ENCODE measurements at places on chromosomes 2 and 18.

GRCh38 chr2:235779444-235779896, 285.6 kb downstream of the AGAP1 start:
- DNase-seq = peak; percentile 45

DNA sequence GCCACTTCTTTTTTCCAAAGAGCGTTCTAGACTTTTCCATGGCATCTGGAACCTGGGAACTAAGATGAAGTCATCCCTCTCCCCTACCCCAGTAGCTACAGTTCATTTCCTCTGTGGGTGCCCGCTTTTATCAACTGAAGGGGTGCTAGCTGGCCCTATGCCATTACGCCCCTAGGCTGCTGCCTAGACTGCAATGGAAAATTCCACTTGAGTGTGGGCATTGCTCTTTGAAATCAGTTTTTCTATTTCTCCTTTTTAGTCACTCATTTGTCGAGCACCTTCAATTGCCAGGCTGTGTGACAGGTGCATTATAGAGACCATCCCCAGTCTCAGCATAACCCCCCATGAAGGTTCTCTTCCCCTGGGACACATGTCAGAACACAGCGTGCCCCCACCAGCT, 7.3 kb downstream of the TEX51 start:
- DNase-seq = no peak

DNA sequence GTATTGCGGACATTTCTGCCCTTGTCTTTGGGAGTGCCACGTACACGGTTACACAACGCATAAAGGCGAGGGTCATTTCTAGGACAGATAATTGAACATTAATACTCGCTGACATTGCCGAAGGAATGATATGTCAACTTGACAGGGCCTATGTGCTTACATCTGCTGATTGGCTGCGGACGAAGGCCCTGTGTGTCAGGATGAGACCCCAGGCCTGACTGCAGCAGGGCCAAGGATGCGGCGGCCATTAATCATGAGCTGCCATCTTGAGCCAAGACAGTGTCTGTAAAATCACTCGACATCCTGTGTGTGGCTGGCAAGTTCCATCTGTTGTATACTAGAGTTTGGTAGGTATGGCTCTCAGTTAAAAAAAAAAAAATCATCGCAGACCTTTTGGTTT, 96.6 kb downstream of the MEIS1 start:
- no peak for DNase-seq

DNA sequence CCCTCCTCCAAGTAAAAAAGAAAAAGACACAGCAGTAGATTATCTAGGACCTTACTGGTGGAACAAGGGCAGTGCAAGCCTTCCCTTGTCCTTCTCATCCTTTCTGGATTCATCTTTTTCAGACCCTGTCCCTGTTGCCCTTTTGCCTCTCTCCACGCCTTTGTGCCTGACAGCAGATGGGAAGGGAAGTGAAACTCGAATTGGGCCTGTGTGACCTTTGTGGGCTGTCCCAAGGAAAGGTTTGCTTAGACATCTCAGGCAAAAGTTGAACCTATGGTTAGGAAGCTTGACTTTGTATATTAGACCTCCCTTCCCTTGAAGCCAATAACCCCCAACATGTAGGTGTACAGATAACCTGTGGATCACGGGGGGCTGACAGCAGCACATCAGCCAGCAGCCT, 185.3 kb downstream of the PRKCE start:
- no peak for DNase-seq

DNA sequence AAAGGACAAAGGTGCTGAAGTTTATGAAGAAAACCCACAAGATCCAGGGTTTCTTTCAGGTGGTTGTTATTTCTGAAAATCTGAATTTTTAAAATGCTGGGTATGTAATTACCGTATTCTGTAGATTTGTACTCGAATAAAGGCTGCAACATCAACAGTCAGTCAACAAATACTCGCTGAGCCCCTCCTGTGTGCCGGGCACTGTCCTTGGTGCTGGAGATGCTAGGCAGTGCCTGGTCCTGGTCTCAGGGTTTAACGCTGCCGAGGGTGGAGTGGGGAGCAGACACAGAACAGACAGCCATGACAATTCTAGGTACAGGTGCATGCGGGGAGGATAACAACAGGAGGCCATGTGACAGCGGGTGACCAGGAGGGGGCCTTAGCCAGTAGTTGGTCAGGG, 27.2 kb upstream of the PDIA6 start:
- no peak for DNase-seq

- DNase-seq = peak; percentile 28
These were observed at the start of gene CDKL4 for GRCh38 chr2:39243469-39244123. Gene CDKL4 (minus strand): TSS chr2:39243970.

DNA sequence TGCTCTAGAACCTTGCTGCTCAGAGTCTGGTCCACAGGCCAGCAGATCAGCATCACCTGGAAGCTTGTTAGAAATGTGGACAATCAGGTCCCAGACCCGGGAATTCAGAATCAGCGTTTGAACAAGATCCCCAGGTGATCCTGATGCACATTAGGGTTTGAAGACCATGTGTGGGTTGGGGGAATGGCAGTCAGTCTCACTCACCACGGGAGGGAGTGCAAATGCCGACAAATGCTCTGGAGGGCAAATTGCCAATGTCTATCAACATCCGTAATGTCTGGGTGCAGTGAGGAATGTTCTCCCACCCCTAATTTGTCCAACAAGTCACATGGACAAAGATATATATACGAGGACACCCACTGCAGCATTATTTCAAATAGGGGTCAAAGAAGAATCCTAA, 34.5 kb downstream of the INPP5D start:
- no peak for DNase-seq

DNA sequence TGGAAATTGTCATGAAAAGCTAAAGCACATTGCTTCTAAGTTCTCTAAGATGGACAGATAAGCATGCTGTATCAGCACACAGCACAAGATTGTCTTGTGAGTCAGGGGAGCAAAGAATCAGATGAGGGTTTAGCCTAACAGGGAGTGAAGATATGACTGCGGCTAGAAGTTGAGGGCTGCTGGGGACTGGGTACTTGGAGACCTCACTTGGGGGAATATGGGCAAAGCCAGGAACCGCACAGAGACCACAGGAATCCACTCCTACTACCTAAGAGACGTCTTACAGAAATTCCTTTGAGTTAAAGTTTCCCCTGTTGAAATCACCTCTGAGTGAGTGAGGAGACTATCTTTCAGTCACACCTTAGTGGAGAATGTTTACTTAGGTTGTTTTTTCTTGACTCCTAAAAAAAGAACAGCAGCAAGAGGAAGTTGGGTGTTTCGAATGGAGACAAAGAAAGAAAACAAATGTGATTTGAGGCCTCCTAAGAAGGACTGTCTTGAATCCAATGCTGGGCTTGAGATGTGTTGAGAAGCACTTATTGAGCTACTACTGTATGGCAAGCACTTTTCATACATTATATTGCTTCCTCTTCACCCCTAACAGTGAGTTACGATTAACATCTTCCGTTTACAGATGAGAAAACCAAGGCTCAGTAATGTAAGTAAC, 100.7 kb downstream of the ANKRD44 start:
- peak; percentile 62 for DNase-seq

DNA sequence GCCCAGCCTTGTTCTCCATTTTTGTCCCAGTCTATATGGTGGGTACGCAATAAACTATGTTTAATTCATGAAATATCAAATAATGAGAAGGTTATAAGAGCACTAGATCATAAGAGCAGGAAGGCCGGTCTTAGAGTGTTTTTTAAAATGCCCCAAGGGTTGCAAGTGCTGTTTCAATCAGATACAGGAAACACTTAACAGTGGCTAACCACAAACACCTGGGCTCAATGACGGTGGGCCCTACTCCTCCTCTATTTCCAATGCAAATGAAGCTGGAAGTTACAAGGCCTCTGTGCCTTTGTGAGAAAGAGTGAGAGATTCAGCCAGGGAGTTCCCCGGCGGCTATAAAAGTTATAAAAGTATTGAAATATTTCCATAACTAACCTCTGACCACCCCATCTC, 18.9 kb upstream of the WDR33 start:
- DNase-seq = peak; percentile 56

GRCh38 chr2:229226382-229226781, 44.7 kb downstream of the PID1 start:
- DNase-seq = no peak

DNA sequence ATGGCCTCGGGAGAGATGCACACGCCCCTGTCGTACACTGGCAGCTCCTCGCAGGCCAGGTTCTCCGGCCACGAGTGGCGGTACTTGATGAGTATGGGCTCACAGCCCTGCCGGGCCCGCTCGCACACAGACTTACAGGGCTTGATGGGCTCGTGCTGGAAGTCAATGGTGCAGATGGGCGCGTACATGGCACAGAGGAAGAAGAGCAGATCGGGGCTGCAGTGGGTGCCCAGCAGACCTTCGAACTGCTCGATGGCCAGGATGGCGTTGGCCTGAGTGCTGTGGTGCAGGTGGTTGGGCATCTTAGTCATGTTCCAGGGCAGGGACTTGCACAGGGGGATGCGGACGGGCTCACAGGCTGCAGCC, 359 bp downstream of the FRZB start:
- no peak for DNase-seq

DNA sequence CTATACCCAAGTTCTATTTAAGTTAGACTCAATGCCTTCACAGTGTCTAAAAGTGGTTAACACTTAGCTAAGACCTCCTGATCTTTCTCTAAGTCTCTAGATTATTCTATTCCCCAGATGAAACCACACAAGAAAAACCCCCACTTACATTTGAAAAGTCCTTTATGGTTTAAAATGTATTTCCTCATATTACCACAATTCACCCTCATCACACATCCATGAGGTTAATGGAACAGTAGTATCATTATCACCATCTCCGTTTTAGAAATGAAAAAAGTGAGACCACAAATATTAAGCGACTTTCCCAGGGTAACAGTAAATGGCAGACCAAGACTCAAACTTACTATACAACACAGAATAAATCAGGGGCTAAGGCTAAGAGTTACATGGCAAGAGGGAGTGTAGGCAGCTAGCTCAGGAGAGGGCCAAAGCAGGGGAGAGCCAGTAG, 28.6 kb downstream of the EPG5 start:
- peak; percentile 50 for DNase-seq

DNA sequence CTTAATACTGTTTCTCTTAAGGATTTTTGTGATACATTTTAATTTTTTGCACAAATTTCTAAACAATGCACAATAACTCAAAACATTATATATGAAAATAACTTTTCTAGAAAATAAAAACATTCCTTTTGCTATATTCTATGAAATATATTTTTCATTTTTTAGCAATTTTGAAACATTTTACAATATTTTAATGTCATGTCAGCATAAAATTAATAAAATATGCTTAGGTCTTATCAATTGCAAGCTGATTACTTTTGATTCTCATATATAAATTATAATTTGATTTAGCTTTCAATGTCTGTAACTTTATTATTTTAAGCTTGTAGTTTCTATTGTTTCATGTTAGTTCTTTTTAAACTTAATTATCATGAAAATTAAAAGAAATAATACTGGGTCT, 898.7 kb downstream of the TMEM182 start:
- DNase-seq = no peak

- no peak for DNase-seq
These were observed 1208.4 kb downstream of the DPP10 start for GRCh38 chr2:115650827-115651226.
